Caco-2 (cell line): ENCODE measurements at places on chromosomes 3 and 15. TPM values are rescaled to one million over a fixed set of nuclear protein-coding genes. Genes with fewer than 3 reads are reported as not detected.

SLC9C1 gene
- 0.23 TPM in 1 of 2 replicates, not detected in the other for total RNA-seq

DNA sequence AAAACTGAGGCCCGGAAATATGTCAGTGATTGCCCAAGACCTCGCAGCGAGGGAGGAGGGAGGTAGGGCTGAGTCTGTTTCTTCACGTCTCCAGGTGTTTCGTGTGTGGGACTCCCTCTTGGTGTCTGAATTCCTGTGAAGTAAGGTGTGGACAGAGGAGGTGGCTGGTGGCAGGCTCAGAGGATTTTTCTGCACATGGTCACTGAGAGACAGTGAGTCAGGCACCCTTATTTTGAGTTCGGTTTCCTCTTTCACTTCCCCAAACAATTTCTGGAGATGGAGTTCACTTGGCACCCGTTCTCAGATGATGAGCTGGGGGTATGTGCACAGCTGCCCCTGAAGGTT lies 46.3 kb upstream of the VPS8 start:
- DNase-seq, result no peak

DNA sequence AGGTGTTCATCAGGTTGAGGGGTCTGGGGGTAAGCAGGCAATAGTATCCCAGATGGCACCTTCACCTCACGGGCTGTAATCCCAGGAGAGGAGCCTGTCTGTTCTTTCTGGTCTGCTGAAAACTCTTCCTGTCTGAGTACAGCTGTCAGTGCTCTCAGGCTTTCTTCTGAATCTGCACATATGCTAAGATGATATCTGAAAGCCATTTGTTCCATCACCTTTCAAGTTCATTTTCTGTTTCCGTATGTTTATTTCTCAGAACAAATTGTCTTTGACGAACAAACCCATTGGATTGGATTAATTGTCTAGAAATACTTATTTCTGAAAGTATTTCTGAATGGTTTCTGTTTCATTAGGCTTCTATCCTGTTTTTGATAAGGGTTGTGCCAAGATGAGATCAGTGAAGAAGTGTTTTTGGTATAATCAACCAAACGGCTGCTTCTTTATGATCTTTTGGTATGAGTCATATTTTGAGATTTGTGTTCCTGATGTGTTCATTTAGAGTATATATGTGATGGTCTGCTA lies 13.3 kb downstream of the ZNF592 start:
- no peak for DNase-seq

GRCh38 chr3:107861904-107862303 lies 228.9 kb downstream of the CD47 start:
- DNase-seq, result no peak

GRCh38 chr3:75248974-75249373 lies 415.2 kb upstream of the FRG2C start:
- DNase-seq, result no peak

GRCh38 chr3:128337305-128337704 lies 129.4 kb downstream of the DNAJB8 start:
- no peak for DNase-seq
